CD4-positive, alpha-beta T cell treated with Interleukin-6 at 100 ng/mL for 8 hours (primary cell): ENCODE measurements at places on chromosomes 12 and 14.

- DNase-seq = no peak
Observed at GRCh38 chr14:74613211-74613914, 1.3 kb upstream of the LTBP2 start.

- peak; percentile 2 for DNase-seq
Observed at GRCh38 chr14:25400607-25401206, 350.8 kb upstream of the STXBP6 start.

DNA sequence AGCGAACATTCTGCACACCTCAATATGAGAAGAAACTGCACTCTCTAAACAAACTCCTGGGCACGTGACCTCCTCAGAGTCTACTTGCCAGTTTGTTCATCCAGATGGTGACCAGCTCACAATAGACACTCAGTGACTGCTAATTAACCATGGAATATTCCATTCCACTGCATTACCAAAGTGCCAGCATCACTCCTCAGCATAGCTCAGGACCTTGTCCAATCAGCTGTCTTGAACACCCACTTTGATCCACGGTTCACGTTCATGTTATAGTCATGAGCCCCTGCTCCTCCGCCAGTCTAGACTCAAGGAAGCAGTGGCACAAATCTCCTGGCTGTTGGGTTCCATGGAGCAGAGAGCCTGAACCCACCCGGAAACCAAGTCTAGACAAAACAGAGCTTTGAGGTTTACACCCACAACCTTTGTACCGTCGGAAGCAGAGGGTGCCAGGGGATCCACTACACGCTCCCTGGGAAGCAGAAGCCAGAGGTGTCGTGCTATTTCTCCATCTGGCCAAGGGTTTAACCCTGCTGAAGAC, 285.3 kb downstream of the ZFP36L1 start:
- DNase-seq = peak; percentile 57

DNA sequence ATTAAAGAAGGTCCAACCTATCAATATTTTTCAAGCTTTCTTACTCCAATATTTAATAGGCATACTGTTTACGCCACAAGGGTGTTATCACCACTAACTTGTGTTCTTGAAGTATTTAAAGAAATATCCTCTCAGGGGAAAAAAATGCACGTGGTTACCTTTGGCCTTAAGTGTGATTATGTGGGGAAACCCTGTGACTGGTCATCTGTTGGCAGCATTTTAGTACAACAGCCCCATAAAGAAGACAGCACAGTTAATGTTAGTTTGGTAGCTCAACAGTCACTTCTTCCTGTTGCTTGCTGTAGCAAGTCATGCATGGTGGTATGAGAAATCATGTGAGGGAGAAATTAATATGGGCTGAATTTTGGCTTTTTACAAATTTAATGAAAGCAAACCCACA, 1021.5 kb upstream of the TMEM132C start:
- DNase-seq = no peak

DNA sequence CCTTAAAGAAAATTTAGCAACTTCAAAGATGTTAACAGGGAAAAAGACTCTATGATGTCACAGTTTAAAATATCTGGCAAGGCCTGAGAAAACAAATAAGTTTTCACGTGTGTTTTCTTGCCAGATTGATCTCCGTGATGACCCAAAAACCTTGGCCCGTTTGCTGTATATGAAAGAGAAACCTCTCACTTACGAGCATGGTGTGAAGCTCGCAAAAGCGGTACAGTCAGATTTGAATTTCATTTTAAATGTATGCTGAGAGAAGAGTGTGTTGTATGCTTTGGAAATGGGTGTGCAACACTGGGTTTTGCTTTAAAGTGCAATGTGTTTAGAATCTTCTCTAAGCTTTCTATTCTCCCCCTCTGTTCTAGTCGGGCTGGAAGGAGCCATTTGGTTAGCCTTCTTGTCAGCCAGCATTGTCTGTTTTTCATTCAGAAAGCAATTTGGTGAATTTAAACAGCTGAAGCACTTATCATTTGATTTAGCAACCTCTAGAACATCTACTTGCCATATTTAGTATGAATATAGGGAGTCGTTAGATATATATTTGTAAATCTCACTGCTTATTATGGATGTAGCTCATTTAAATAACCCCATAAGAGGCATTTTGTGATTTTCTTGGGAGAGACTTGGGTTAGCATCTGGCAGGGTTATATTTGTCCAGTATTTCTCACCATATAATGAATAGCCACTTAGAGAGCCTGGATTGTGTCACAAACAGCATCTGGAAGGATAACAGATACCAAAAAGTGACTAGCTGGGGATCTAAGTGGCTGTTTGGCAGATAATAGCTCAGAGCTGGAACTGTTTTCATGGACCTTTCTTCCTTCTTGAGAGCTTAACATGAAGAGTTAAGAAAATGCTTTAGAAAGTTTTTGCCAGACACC, 35.5 kb downstream of the GPHB5 start:
- DNase-seq = no peak

- no peak for DNase-seq
Observed at GRCh38 chr12:27499377-27499776, 24.6 kb upstream of the PPFIBP1 start.

DNA sequence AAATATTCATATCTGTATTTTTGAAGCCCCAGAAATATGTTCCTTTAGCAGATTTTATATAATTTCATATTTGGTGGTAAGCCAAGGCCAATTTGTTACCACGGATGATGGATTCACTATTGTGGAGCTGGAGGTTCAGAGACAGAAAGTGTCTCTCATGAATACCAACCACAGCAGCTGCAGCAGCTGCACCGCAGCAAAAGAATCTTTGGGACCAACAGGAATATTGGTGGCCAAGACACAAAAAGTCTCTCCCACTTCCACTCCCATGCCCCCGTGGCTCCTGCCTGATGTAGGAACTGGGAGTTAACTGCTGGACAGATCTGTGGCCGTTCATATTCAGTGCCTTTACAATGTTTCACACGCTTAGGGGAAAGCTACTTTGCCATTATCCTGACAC, 155.3 kb downstream of the ADAMTS20 start:
- no peak for DNase-seq

DNA sequence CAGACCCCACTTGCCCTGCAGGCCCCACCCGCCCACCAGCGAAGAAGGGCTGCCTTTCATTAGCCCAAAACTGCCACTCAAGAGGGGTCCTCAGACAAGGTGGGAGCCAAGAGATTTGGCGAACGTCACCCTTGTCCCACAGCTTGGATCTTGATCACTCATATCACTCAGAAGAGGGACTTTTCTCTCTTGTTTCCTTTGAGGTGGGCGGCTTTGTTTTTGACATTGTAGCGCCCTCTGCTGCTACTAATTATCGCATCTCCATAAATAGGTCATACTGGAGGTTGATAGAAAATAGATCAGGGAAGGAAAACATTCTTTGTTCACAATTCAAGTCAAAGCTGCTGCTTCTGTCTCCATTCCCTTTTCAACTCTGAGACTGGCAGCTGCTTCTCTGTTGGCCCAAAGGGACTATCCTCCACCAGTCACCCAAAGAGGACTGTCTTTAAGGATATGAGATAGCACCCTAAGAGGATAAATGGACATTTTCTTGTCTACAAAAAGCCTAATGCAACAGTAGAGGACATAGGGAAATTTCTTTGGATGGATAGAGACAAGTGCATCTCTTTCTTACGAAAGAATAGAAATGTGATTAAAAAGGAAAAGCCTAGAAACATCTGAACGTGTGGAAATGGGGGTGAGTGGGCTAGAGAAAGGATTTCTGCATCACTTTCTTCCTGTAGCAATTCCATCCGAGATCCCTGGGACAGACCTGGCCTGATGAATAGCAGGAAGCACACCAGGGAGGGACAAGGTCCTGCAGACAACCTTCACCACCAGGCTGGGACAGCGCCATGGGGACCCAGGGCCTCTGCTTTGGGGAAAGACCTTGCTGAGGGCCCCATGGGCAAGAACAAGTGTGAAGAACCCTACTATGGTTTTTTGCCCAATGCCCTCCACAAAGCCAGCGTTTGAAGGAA, 115.8 kb downstream of the DAD1 start:
- no peak for DNase-seq

- no peak for DNase-seq
Observed at GRCh38 chr12:1498199-1498740, 96.1 kb downstream of the FBXL14 start.

DNA sequence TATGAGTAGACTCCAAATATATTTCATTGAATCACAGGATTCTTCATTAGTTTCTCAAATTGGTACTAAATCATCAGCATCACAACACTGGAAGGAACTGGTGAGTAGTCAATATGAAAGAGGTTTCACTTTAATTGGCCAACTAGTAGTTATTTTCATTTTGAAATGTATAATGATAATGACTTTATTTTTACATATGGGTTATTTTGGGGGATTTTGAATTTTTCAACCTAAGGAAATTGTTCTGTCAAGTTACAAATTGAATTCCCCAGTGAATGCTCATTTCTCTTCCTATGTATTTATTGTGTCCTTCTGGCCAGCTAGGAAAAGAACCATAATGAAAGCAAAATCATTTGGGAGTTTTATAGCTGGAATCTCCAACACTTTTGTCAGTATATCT, 174.2 kb upstream of the ATP2B1 start:
- no peak for DNase-seq

GRCh38 chr14:68283378-68284123, 464.0 kb downstream of the RAD51B start:
- peak; percentile 82 for DNase-seq

DNA sequence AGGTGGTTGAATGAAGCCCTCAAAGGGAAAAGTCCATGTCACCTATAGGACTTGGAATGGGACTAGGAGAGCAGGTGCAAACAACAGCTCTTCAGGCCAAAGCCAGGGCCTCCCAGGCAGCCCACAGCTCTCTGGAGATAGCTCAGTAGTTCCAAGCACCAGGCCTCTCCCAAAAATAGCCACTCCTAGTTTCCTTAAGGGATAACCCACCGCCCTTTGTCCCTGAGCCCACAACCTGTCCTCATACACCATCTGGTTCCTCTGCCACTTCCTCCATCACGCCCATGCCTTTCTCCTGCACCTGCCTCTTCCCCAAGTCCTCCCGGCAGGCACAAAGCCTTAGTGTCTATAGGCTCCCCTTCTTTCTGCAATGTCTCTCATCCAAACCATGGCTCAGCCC, 2.1 kb downstream of the RAB15 start:
- DNase-seq = no peak

- DNase-seq = no peak
Observed at GRCh38 chr12:67472539-67472938, 176.0 kb upstream of the DYRK2 start.

DNA sequence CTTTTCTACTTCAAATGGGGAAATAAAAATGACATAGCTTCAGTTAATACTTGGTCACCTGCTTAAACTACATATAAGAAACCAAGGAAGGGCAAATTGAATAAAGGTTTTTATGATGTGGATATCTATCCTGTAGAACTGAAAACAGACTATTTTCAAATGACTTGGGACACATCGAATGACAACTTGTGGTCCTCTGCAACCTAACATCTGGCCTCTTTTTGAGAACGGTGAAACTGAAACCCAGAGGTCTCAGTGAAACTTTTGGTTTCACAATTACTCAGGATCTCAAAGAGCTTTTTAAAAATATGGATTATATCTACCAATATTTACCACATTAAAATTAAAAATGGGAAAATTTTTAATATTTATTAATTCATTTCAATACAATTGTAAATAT, 65.2 kb downstream of the PPP2R5E start:
- DNase-seq = peak; percentile 20

- no peak for DNase-seq
Observed at GRCh38 chr14:100292776-100293461, 13.3 kb downstream of the SLC25A29 start.

DNA sequence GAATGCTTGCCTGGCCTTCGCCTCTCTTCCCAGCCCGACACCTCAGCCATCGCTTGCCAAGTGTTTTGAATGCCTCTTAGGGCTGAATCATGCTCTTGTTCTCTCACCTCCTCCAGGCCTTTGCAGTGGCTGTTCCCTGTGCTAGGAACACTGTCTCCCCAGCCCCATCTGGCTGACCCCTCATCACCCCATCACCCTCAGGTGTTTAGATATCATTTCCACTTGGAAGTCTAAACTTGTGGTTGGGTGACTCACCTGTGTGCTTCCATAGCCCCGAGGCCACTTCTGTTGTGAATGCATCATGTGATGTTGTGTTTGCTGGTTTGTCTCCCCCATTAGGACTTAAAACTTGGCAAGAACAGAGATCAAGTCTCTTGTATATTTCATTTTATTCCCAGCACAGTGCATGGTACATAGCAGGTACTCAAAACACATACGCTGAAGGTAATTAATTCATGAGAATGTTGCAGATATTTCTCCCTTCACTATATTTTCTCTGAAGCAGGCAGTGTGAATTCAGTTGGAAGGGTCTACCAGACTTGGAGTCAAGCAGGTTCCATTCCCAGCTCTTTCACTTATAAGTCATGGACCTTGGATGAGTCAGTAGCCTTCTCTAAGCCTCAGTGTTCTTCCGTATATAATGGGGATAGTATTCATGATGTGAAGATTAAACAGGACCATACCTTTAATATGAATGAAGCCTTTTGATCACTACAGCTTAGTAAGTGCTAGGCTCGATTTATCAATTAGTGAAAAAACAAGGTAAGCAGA, 67.8 kb downstream of the HRK start:
- DNase-seq = no peak

DNA sequence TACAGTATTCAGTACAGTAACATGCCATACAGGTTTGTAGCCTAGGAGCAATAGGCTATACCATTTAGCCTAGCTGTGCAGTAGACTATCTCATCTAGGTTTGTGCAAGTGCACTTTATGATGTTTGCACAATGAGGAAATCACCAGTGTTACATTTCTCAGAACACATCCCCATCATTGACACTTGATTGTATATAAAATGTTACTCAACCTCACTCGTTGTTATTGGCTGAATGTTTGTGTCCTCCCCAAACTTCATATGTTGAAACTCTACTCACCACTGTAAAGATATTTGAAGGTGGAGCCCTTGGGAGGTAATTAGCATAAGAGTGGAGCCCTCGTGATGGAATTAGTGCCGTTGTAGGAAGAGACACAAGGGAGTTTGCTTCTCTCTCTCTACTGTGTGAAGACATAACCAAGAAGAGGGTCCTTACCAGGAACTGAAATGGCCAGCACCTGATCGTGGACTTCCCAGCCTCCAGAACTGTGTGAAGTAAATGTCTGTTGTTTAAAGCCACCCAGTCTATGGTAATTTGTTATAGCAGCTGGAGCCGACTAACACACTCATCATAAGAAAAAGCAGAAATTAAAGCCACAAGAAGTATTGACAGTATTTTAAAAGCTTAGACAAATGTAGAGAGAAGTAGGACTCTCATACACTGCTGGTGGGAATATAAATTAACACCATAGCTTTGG, 3.2 kb upstream of the MED13L start:
- no peak for DNase-seq

DNA sequence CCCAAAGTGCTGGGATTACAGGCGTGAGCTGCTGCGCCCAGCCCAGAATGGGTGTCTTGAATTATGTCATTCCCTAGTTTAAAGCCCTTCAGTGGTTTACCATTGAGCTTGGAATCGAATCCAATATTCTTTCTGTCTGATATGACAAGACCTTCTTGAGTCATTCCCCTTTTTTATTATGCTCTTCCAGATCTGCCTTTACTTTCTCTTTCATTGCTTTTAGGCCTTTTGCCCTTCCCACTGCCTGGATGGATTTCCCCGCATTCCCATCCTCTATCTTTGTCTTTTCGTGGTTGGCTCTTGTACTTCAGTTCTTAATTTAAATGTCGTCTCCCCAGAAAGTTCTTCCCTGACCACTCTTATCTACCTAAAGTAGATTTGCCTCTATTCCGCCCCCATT, 1.6 kb downstream of the TRAFD1 start:
- DNase-seq = no peak
